ENCODE measurements at places on chromosomes 7 and 10.

DNA sequence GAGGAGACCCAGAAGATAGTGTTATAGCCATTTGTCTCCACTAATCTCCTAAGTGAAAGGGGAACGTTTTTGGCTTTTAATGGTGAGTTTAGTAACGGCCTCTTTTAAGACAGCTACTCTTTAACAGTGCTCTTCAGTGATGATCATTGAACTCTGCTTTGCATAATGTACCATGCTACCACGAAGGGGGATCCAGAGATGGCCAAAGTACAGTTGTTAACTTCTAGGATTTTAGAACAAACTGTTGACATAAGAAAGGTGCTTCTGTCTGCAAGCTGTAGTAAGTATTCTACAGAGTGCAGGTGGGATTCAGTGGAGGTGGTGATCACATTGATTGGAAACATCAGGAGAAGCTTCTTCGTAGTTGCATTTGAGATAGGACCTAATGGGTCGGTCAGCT lies 114.1 kb upstream of the RPA3 start:
- no peak for DNase-seq

DNA sequence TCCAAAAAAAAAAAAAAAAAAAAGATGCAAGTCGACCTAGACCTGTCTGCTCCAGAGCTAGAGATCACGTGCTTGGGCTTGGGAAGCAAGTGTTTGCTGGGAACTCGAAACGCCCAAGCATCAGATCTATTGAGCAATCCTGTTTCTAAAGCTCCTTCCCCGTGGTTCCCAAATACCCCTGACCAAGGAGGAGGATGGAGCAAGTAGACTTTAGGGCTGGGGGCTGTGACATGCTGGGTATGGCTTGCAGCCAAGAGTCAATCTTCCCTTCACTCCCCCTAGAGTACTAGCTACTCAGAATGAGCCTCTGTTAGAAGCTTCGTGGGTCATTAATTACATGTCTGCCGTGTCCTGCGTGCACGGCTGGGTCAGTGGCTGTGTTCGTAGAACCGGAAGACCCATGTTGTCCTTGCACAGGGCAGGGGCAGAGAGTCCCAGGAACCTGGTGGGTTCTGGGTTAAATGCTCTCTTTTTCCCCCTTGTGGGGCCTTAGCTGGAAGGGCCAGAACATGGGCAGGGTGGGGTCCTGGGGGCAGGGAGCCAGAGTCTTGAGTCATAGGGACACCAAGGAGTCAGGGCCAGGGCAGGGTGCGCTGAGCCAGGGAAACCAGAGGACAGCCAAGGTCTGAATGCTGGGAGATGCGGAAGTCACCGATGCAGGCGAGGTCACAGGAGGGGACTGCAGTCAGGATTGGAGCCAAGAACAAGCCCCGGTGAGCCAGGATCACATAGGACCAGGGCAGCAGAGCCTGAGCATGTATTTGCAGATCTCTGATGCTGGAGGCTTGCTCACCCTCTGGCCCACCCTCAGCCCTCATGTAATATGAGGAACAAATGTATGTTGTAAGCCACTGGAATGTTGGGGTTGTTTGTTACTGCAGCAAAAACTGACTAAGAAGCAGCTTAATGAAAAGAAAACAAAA lies 34.6 kb upstream of the TPST1 start:
- no peak for DNase-seq

- no peak for DNase-seq
These were observed 57.9 kb downstream of the FOXL3 start for GRCh38 chr7:347644-348479.

DNA sequence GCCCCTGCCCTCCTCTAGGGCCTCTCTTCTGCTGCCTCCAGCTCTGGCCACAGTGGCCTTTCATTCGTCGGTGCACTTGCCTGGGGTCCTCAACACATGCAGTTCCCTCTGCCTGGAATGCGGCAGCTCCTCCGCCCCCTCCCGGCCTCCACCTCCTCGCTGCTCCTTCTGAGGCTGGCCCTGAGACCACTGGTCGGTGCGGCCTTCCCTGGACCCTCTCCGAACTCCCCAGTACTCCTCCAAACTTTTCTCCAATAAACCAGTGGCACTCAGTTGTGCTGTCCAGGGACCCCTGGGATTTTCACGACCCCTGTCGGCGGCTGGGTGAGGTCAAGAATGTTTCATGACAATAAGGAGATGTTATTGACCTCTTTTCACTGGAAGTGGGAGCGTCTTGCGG lies 53.5 kb downstream of the BMS1 start:
- no peak for DNase-seq

DNA sequence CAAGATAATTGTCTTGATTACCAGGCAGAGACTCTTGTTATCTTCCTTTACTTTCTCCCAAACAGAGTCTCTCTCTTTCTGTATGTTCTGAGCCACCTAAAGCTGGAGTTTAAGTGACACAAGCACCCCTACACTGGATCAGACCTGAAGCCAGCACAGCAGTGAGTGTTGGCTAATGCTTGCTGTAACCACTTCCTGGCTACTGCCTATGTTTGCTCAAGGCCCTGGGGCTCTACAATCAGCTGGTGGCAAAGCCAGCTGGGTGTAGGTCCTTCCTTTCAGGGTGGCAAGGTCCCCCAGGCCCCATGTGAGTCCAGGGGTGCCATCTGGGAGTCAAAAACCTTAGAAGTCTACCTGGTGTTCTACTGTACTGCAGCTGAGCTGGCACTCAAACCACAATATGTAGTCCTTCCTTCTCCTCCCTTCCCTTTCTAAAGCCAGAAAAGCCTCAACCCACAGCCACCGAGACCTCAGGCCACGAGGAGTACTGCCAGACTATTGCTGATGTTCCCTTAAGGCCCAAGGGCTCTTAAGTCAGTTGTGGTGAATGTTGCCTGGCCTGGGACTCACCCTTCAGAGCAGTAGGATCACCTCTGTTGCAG lies 416.3 kb downstream of the ADRA2A start:
- DNase-seq: no peak

DNA sequence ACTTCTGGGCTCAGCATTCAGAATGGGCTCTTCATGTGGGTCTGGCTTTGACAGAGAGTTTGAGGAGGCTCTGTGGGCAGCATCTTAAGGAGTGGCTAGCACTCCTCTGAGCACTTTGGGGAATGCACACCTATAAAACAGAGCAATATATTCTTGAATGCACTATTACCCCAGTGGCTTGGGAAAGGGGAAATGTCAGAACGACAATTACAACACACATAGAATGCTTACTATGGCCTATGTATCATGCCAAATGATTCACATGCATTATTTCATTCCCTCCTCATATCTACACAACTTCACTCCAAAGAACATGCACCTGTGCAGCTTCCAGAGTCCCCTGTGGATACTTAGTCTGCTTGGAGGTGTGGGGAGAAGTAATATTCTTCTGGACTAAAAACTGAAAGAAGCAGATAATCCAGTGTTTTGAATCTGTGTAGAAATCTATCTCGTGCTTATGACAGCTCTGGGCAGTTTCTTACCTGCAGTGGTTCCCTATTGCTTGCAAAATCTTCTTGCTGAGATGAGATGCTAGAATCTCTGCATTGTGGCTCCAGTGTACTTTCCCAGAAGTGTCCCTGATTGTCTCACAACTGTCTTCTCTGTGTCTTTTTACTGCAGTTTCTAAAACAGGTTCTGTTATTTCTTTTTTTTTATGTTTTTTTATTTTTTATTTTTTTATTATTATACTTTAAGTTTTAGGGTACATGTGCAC lies 5.5 kb upstream of the MGAM start:
- DNase-seq: no peak

DNA sequence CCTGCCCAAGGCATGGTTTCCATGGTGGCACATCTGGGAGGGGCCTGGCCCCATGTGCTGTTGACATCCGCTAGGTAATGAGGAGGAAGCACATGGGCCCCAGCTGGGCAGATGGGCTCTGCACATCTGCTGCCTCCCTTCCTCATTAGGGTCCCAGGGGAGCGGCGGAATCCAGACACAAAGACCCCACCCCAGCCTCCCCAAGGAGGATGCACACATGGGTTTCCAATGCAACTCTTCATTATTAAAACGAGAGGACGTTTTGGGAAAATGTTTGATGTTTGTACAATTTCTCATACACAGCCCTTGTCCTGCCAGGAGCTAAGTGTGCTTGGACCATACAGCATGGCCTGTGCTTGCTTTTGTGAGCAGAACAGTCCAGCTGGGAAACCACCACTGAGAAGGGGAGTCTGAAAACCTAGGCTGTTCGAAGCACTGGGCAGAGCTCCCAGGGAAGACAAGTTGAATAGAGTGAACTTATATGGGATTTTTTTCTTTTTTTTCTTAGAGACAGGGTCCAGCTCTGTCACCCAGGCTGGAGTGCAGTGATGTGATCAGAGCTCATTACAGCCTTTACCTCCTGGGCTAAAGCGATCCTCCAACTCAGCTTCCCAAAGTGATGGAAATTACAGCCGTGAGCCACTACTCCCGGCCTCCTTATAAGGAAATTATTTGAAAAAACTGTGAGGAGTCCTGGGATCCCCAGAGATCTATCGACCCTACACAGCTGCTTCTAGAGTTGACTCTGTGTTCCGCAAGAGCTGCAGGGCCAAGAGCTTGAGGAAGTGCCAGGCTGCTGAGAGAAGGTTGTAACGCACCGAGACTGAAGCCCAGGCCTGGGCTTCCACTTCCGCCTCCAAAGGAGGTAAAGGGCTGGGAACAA lies 23.4 kb downstream of the FAM107B start:
- DNase-seq: no peak

- DNase-seq: no peak
These were observed 296.0 kb upstream of the SP4 start for GRCh38 chr7:21131897-21132296.

GRCh38 chr7:130734815-130735716 lies 1.1 kb upstream of the KLF14 start:
- DNase-seq: no peak

DNA sequence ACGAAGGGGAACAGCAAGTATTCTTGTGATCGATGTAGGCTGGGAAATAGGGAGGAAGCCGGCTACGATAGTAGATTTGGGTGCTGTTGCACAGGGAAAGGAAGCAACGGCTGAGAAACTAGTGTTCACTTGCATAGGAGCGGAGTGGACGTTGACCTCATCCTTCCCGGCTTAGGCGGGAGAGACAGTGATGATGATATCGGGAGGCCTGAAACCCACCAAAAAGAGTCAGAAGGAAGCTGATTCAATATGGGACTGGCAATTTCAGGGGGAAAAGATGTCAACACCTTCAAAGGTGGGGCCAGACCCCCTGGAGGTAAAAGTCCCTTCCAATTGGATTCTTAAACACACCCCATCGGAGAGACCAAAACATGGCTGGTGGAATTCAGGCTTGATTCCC lies 61.3 kb downstream of the CARD11 start:
- DNase-seq: no peak

- DNase-seq: no peak
These were observed 9.6 kb downstream of the GDF10 start for GRCh38 chr10:47309408-47310089.

- no peak for DNase-seq
These were observed 4.6 kb downstream of the LFNG start for GRCh38 chr7:2523941-2524807.

DNA sequence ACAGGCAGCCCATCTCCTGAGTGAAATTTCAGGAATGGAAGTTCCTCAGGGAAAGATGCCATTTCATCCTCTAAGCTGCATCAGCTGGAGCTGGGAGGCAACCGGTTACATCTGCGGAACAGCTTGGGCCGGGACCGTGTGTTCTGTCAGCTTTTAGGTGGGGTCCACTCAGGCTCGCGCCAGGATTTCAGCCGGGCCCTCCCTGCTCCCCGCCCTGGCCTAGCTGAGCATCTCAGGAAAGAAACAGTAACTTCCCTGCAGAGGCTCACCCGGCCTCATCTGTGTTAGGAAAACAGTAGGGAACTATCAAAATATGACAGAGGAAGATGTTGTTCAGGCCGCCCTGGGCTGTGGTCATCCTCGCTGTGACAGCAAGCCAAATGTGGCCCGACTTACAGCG lies 110.4 kb downstream of the TRIL start:
- no peak for DNase-seq

DNA sequence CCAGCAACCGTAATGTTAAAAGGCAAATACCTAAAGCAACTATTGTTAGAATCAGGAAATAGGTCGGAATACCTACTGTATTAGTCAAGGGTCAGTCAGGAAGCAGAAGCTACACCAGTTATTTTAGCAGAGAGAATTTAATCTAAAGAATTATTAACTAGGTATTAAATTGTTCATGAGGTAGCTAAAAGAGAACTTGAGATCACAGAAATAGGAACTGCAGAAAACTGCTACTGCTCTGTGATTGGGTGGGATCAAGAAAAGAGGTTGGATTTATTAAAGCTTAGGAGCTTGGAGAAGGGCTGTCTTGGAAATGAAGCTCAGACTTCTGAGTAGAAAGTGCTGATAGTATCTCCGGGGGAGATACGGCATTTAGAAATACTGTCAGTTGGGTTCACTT lies 20.0 kb upstream of the ZNF438 start:
- no peak for DNase-seq
